Frontal cortex (tissue), 4 donors: ENCODE measurements at places on chromosomes 2 and 18. TPM values are rescaled to one million over a fixed set of nuclear protein-coding genes. Genes with fewer than 3 reads are reported as not detected.

Gene SNRPD1
- 34.2 TPM for total RNA-seq

Gene RAD51AP2
- total RNA-seq = 0.82 TPM

DNA sequence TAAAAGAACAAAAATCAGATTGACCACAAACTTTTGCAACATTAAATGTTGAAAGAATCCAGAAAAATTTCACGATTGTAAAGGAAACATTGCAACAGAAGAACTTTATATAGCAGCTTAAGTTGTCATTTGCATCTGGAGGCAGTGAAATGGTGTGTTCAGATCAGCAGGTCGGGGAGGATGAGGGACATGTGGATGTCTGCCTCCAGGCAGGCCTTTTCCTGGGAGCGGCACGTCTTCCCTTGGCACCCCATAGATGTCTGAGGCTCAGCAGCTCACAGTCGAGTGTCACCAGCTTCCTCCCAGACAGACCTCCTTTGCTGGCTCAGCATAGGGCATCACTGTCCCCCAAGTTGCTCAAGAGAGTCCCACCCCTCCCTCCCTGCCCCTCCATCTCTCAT is 44.3 kb upstream of the ASB1 start:
- DNase-seq = no peak

DNA sequence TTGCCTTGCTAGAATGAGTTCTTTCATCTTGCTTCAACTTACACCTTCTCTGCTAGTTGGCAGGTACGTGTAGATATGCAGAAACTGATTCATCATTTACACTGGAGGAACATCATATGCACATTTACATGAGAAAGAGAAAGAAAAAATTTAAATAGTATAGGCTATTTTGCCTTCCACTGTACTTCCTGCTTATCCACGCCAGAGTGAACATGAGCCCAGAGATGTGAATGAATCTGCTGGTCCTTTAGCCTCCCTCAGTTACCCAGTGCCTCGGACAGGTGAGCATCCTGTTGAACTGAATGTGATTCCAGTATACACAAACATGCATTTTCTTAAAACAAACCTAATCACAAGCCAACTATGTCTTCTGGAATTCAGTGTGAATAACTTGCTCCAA is 83.6 kb downstream of the SESTD1 start:
- DNase-seq = no peak

DNA sequence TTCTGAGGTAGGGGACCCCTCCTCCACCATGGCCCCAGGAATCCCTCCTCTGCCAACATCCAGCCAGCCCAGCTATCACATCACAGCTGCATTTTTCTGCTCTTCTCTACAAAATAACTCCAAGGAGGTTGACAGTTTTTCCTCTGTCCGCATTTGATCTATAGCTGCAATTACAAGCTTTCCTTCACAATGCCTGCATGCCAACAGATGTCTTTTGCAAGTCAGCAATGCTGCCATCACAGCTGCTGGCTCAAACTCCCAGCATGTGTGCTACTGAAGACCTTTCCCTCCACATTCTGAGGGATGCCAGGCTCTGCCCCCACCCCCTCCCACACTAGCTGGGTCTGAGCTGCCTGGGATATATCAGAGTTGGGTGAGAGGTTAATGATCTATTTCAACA is 51.7 kb downstream of the MCFD2 start:
- DNase-seq = no peak

- no peak for DNase-seq
These were observed 22.8 kb downstream of the SNORC start for GRCh38 chr2:232892843-232893242.

GRCh38 chr2:191889931-191890330 is 43.0 kb upstream of the CAVIN2 start:
- DNase-seq = no peak

- DNase-seq = peak; percentile 57
These were observed 44.0 kb upstream of the RPL31 start for GRCh38 chr2:100957996-100958653.

- no peak for DNase-seq
These were observed 84.1 kb upstream of the MGAT5 start for GRCh38 chr2:134169788-134170187.
